Activated T-helper 1 cell treated with anti-CD3 and anti-CD28 coated beads, Interleukin-12 subunit alpha, Interleukin-12 subunit beta, Interleukin-2, Interleukin-4 antibody, amounts not matched to agents 30 ng/mL and 10 ng/mL and 1 ng/mL, durations not matched to agents 14 hours and 24 hours and 36 hours (primary cell): ENCODE measurements at places on chromosomes 16 and 17.

DNA sequence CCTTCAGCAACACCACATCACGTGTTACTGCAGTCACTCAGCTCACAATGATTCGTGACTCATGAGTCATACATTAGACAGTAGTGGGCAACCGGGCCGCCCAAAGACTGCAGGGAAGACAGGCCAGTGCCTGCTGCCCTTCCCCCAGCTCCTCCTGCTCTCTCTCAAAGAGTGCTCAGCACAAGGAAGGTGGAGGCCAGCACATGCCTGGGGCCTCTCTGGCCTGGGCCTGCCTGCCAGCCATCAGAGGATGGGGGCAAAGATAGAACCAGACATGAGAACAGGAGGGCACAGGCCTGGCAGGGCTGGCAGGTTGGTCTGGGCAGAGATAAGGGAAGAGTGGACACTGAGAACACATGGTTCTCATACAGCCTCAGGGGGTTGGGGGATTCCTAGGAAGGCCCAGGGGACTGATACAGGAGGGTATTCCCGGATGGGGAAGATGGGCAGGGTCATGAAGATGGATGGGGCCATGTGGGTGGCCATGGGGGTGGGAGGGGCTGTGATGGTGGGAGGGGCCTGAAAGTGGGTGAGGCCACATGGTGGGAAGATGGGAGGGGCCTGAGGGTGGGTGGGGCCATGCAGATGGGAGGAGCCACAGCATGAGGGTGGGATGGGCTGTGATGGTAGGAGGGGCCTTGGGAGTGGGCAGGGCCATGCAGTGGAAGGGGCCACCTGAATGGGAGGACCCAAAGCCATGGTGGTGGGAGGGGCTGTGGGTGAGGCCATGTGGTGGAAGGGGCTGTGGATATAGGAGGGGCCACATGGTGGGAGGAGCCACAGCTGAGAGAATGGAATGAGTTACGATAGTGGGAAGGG, 29.0 kb downstream of the KATNB1 start:
- no peaks in the 10 kb centered on the region for H3K36me3 ChIP-seq
- no peaks in the 10 kb centered on the region for H3K4me1 ChIP-seq
- peaks cover 2% of the 10 kb centered on the region for H3K27me3 ChIP-seq
- no peak overlapping the region for H3K4me3 ChIP-seq
- H3K27ac ChIP-seq: no peak overlapping the region

- H3K4me3 ChIP-seq: peak overlapping the region; percentile 51
- H3K27ac ChIP-seq: no peak overlapping the region
- peaks cover 2% of the 10 kb centered on the region for H3K27me3 ChIP-seq
- peaks cover 19% of the 10 kb centered on the region for H3K4me1 ChIP-seq
- DNase-seq: no peak
Measured at GRCh38 chr16:1312467-1312816, 3.0 kb downstream of the UBE2I start.

DNA sequence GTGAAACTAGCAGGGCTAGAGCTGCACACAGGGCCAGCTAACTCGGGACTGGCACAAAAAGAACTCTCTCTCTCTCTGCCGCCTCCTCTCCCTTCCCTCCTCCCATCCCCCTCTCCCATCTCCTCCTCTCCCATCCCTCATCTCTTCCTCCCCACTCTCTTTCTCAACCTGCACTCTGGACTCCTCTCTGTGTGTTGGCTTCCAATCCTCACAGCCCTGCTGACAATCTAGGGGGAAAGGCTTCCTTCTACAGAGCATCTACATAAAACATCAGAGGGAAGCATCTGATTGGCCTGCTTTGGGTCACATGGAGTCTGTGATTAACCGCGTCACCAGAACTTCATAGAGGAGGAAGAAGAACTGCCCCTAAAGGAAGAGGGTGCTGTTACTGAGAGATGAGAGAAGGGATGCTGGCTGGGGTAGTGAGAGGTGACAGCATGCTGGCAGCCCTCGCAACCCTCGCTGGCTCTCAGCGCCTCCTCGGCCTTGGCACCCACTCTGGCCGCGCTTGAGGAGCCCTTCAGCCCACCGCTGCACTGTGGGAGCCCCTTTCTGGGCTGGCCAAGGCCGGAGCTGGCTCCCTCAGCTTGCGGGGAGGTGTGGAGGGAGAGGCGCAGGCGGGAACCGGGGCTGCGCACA, 12.8 kb upstream of the ZFP90 start:
- H3K27me3 ChIP-seq: peaks cover 4% of the 10 kb centered on the region
- H3K4me1 ChIP-seq: peaks cover 18% of the 10 kb centered on the region
- DNase-seq: no peak
- H3K27ac ChIP-seq: no peak overlapping the region
- H3K4me3 ChIP-seq: no peak overlapping the region

- H3K36me3 ChIP-seq: no peaks in the 10 kb centered on the region
- H3K4me3 ChIP-seq: no peak overlapping the region
- H3K27ac ChIP-seq: no peak overlapping the region
- no peaks in the 10 kb centered on the region for H3K4me1 ChIP-seq
- no peak for DNase-seq
Measured at GRCh38 chr17:8608001-8608400, 22.5 kb downstream of the MYH10 start.

- peaks cover 3% of the 10 kb centered on the region for H3K27me3 ChIP-seq
- no peak for DNase-seq
- H3K4me1 ChIP-seq: no peaks in the 10 kb centered on the region
- no peaks in the 10 kb centered on the region for H3K36me3 ChIP-seq
- H3K4me3 ChIP-seq: no peak overlapping the region
Measured at GRCh38 chr16:71353736-71354135, 4.8 kb upstream of the CALB2 start.

GRCh38 chr16:67999985-68000384, 701 bp upstream of the DPEP2 start:
- DNase-seq: no peak
- H3K27ac ChIP-seq: peak overlapping the region; percentile 94
- peak overlapping the region; percentile 85 for H3K4me3 ChIP-seq
- H3K36me3 ChIP-seq: peaks cover 2% of the 10 kb centered on the region

- DNase-seq: no peak
- peaks cover 27% of the 10 kb centered on the region for H3K36me3 ChIP-seq
- H3K27me3 ChIP-seq: no peaks in the 10 kb centered on the region
- H3K4me3 ChIP-seq: no peak overlapping the region
- peaks cover 31% of the 10 kb centered on the region for H3K4me1 ChIP-seq
- no peak overlapping the region for H3K27ac ChIP-seq
Measured at GRCh38 chr17:75693500-75694481, 26.7 kb downstream of the SAP30BP start.

DNA sequence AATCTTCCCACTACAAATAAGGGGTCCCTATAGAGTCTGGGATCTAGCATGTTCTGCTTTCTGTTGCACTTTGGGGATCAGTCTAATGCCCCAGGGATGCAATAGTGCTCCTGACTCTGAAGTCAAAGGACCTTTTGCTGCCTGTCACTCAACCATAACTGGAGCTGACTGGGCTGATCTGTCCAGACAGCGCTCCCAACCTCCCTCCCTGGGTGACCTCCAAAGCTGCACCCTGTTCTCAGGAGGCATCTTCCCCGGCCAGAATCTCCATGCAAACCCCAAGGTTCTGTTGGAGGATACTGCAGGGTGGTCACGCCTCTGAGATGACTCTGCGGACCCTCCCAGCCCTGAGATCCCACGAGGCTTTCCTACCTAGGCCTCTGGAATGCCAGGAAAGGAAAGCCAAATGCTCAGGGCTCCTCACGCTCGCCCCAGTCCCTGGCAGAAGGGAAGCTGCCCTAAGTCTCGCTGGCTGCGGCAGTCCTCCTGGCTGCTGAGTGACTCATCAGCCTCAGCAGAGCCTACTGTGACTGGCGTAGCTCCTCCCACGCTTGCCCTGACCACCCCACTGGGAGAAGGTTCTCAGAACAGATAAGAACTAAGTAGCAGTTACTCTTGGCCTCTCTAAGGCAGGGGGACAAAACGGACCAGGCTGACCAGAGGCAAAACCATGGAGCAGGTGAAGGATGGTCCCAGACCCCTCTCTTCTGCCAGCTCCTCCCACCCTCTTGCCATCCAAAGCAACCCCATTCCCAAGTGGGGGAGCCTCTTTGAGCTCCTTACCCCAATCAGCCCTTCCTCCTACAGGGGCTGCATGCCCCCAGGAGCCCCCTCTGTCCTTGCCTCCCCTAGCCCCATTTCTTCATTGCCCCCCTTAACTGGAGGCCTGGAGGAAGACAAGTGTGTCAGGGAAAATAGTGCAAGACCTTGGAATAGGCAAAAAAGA, 124.1 kb upstream of the TNRC6C start:
- H3K4me3 ChIP-seq: no peak overlapping the region
- H3K27me3 ChIP-seq: peaks cover 23% of the 10 kb centered on the region
- peak; percentile 32 for DNase-seq

GRCh38 chr16:29790949-29791844, 646 bp downstream of the KIF22 start:
- H3K27ac ChIP-seq: peak overlapping the region; percentile 97
- peaks cover 41% of the 10 kb centered on the region for H3K4me1 ChIP-seq
- DNase-seq: no peak
- peaks cover 24% of the 10 kb centered on the region for H3K36me3 ChIP-seq
- peak overlapping the region; percentile 99 for H3K4me3 ChIP-seq

DNA sequence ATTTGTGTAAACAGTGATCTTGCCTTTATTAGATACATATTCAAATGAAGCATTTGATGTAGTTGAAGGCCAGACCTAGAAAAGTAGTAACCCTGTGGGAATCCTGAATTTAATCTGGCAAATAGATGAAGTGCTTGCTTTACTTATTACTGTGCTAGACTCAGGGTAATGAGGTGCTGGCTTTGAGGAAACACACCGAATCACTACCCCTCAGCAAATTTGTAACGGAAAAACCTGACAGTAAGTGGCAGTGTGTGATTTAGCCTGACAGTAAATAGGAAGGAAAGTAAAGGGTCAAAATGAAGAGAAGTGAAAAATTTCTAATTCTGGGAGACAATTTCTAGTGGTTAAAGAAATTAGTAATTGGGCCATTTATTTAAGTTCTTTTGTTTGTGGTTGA, 90.2 kb downstream of the MAP2K4 start:
- no peak overlapping the region for H3K4me3 ChIP-seq
- DNase-seq: no peak
- no peak overlapping the region for H3K27ac ChIP-seq
- H3K27me3 ChIP-seq: no peaks in the 10 kb centered on the region

- H3K27me3 ChIP-seq: no peaks in the 10 kb centered on the region
- no peak overlapping the region for H3K27ac ChIP-seq
- H3K36me3 ChIP-seq: peaks cover 7% of the 10 kb centered on the region
- no peaks in the 10 kb centered on the region for H3K4me1 ChIP-seq
Measured at GRCh38 chr16:69909760-69910159, 41.4 kb upstream of the CLEC18A start.

DNA sequence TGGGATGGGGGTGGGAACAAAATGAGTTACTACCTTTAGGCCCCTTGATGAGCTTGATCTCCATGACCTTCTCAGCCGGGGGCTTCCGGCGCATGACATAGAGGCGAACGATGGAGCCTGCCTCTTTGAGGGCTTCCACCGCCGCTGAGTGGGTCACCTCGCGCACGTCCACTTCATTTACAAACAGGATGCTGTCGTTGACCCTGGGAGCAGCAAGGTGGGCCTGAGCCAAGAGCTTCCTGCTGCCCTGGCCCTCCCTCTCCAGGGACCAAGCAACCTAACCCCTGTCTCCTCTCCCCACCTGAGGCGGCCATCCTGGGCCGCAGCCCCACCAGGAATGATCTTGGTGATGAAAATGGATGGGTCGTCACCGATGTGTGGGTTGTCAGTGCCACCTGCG, 16.2 kb downstream of the DLG4 start:
- H3K27ac ChIP-seq: peak overlapping the region; percentile 42
- DNase-seq: no peak
- H3K4me1 ChIP-seq: peaks cover 23% of the 10 kb centered on the region
- no peaks in the 10 kb centered on the region for H3K27me3 ChIP-seq
- H3K4me3 ChIP-seq: peak overlapping the region; percentile 30
